Fibroblast of villous mesenchyme (primary cell): ENCODE measurements at places on chromosomes 5 and 9.

DNA sequence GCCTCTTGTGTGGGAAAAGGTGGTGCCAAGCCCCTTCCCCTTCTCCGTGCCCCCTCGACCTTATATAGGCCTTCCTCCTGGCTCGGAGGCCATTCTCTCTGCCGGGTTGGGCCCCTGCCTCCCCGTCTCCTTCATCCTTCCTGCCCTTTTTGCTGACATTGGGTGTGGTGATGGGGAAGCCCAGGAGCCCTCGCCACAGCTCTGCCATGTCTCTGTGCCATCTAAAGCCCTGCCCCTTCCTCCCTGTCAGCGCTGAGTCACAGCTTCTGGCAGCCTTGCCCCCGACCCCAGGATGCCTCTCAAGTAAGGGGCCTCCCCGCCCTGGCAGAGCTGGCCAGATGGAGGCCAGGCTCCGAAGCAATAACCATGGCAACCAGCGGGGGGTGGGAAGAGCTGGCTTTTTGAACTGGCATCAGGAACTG is 30.4 kb downstream of the JADE2 start:
- DNase-seq, result peak; percentile 82

- DNase-seq, result peak; percentile 59
Measured at GRCh38 chr5:35803191-35803651, 53.5 kb upstream of the IL7R start.

DNA sequence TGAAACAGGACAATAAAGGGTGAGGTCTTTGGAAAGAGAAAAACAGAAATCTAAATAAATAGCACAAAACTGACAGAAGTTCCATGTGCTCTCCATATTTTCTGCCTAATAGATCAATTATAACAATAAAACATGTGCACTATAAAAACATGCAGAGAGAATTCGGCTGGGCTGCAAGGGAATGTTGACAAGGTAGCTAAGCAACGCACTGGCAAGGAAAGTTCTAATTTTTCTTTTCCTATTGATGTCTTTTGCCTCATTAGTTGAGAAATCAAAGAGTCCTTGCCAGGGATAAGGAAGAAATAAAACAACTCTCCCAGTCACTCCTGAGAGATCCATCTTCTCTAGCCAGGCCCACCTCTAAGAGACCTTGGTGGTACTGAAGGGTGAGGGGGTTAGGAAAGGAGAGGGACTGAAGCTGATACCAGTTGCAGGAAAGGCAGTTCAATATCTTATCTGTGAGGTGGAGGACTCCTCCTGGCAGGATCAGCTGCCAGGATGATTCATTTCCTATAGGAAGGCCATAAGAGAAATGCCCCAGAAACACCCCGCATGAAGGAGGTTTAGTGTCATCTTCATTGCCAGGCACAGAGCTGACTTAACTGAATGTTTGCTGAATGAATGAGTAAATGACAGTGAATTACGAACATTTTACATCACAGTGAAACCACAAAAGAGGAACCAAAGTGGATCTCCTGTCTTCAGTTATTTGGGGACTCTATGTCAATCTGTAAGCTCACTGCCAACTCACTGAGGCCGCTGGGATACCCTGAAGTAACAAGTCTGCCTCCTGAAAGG is 63.7 kb upstream of the IFNK start:
- DNase-seq, result peak; percentile 12

- peak; percentile 34 for DNase-seq
Measured at GRCh38 chr9:87223392-87224246, 274.0 kb upstream of the DAPK1 start.

GRCh38 chr9:103615994-103616393 is 478.1 kb upstream of the SMC2 start:
- DNase-seq, result no peak

DNA sequence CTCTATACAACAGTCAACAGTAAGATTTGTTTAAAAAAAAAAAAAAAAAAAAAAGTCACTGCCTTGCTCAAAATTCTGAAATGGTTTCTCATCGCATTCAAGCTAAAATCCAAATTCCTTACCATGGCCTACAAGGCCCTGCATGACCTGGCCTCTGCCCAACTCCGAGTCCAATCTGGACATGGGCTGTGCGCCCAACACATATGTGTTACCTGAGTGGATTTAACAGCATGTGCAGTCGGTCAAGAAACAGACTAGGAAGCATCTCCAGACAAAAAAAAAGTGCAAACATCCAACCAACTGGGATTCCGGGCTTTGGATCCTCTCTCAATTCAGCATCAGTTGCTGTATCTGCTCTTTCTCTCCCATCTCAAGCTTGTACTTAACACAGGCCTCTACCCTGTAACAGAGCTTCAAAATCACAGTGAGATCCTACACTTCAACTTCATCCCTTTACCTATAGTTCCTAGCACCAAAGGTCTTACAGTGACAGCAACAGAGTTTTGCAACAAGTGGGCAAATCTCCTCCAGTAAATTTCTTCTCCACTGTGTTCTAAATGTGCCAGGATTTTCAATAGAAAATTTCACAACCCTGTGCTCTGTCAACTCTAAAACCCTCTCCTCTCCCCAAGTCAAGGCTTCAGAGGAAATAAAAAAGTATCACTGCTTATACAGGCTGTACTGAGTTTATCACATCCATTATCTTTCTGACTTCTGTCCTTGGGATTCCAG is 19.6 kb downstream of the ZNF608 start:
- DNase-seq, result no peak

- DNase-seq, result no peak
Measured at GRCh38 chr5:150490296-150490669, 17.6 kb upstream of the NDST1 start.

DNA sequence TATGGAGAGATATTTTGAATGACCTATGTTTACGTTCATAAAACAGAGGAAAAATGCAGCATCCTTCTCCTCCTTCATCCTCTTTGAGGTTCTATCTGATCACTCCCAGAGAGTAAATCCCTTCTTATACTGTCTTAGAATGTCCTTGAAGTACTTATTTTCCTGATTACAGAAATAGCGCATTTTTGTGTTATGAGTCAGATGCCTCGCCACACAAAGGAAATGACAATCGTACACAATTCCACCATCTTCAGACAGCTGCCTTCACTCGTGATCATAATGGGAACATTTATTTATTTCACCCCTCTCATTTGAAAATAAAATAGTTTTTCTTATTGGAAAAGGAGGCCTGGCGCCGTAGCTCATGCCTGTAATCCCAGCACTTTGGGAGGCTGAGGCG is 2.4 kb upstream of the GLT6D1 start:
- DNase-seq, result peak; percentile 56

- no peak for DNase-seq
Measured at GRCh38 chr9:89481538-89481915, 16.4 kb downstream of the SEMA4D start.

DNA sequence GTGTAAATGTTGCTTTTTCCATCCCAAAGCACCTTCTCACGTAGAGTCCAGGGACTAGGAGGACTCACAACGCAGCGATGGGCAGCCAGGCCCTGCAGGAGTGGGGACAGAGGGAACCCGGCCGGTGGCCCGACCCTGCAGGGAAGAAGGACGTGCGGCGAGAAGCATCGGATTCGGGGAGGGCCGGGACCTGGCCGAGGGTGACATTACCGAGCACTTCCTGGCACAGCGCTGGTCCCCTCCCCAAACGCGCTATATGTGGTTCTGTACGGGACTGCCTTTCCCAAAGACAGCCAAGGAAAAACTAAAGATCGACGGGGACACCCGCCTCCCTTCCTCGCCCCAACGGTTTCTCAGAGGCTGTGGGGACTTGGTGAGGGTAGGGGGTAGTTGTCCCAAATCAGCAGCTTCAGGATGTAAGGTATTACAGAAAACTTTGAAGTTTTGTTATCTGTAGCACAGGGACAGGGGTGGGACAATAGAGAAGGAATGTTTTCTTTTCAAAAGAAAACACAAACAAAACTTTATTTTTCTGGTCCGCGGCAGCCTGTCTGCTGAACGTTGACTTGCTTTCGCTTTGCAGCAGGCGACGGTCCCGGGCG is 887 bp upstream of the MAP3K1 start:
- peak; percentile 43 for DNase-seq

GRCh38 chr5:83510260-83510659 is 38.7 kb downstream of the VCAN start:
- no peak for DNase-seq

DNA sequence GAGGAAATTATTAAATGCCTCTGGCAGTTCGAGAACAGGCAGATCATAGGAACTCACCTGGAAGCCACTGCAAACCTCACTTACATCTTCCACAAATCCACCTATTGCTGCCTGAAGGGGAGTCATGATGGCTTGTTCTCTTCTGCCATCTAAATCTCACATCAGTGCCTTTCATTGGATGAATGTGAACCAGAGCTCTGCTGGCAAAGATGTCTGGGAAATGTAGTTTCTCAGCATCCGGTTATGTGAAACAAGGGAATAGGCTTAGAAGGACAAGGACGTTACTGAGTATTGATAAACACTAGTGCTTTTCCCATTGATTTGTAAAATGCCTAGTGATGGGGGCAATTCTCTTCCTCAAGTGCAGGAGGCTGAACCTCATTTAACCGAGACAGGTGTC is 483.3 kb downstream of the ARHGEF28 start:
- no peak for DNase-seq

- no peak for DNase-seq
Measured at GRCh38 chr5:34550964-34551363, 105.2 kb upstream of the RAI14 start.

- DNase-seq, result no peak
Measured at GRCh38 chr5:14714706-14715105, 50.2 kb downstream of the OTULIN start.

DNA sequence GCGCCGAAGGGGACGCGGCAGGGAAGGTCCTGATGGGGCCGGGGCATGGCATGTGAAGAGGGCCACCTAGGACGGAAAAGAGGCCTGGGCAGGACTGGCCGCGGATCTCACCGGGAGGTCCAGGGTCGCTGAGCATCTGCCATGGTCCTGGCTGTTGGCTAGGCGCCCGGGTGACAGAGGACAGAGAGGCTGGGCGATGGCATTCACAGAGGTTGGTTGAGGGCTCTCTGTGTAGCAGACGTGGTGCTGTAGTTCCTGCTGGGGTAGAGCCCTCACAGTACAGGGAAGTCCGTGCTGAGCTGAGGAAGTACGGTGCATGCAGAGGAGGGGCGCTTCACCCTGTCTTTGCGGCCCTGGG is 427 bp downstream of the PCYOX1L start:
- no peak for DNase-seq

DNA sequence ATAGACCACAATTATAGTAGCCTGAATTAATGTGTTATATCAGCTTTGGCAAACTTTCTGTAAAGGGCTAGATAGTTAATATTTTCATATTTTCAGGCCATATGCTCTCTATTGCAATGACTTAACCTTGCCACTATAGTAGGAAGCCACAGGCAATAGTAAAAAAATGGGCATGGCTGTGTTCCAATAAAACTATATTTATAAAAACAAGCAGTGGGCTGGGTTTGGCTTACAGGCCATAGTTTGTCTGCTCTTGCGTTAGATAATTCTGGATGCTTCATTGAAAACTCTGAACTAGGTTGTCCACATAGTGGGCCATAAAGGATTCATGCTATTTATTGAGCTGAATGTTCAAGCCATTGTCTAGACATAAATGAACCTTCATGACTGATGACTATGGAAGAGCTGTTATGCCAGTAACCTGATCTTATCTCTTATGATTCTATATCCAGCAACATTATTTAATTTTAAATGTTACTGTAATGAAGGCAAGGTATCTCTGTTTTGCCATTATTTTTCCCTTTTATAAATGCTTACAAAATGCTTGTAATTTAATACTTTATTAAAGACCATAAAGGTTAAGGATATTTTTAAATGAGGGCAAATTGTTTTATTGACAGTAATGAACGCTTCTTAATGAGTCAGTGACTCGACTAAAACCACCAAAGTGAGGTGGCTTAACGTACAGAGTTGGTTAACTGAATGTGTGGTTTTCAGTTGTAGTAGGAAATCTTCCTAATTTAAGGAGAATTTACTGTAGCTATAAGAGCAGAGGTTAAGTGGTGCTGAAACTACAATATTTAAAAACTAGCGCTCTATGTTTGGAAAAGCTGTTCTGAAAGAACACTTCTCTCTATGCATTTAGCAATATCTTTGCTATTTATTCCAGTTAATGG is 560.6 kb downstream of the PRR16 start:
- no peak for DNase-seq

DNA sequence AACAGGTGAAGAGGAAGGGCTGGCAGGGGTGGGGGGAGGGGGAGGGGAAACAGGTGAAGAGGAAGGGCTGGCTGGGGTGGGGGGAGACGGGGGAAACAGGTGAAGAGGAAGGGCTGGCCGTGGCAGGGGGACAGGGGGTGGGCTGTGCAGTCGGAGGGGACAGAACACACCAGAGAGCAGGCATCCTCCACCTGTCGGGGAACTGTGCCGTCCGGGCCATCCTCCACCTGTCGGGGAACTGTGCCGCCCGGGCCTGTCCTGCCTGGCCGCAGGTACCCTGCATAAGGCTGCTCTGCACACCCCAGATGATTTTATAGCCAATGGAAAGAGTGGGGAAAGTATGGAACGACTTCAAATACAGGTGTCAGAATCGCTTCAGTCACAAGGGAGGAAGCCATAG is 32.5 kb upstream of the PPP1R26 start:
- DNase-seq, result no peak

- peak; percentile 42 for DNase-seq
Measured at GRCh38 chr5:141084487-141084989, 9.9 kb upstream of the PCDHB2 start.

- no peak for DNase-seq
Measured at GRCh38 chr5:84119252-84119651, 265.4 kb downstream of the EDIL3 start.

- DNase-seq, result no peak
Measured at GRCh38 chr5:135482381-135482933, 30.3 kb upstream of the TIFAB start.

GRCh38 chr9:91837981-91838731 is 111.9 kb downstream of the ROR2 start:
- DNase-seq, result peak; percentile 88

DNA sequence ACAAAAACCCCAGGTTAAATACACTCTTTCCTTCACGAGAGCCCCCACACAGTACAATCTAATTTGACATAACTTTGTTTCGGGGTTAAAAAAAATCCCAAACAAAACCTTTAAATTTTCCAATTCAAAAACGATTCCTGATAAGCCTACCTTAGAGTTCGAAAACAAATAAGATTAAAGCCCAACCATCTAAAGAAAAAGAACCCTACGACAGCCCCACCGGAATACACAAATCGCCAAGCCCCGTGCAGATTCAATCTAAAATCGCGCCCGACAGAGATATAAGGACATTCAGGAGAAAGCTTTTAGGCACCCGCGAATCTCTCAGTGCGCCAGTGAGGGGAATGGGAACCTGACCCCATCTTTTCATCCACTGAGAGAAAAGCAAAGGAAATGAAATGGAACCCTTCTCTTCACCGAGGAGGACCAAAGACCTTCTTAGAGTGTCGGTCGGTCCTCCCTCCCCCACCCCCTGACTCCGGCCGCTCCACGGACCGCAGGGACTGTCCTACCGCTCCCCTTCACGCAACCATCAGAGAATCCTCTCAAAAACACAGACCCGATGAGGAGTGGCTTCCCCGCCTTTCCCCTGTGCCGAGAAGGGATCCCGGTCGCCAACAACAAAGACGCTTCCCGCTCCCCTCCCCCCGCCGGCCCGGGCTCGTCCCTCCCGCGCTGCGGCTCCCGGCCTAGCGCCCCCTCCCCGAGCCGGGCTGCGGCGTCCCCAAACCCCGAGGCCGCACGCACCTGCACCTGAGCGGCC is 925 bp downstream of the ABHD17B start:
- peak; percentile 40 for DNase-seq

GRCh38 chr5:168174376-168174775 is 117.1 kb upstream of the WWC1 start:
- DNase-seq, result no peak
